Camera-type eye (tissue), 1 donor: ENCODE measurements at places on chromosomes 16 and 17. TPM values are rescaled to one million over a fixed set of nuclear protein-coding genes. Genes with fewer than 3 reads are reported as not detected.

PRR35 gene
- 2.0 TPM for total RNA-seq

KRTAP9-8 gene
- 0.44 TPM for total RNA-seq

SDK2 gene
- total RNA-seq, result 16.2 TPM

P2RX1 gene
- total RNA-seq, result 1.0 TPM

NCBP3 gene
- total RNA-seq, result 47.1 TPM

ZCCHC14 gene
- 45.5 TPM for total RNA-seq

CD79B gene
- total RNA-seq, result 0.77 TPM

HOXB7 gene
- total RNA-seq, result not detected

TRPV2 gene
- 11.9 TPM for total RNA-seq

HOXB6 gene
- total RNA-seq, result not detected

NPIPB13 gene
- total RNA-seq, result not detected

BAIAP3 gene
- 9.3 TPM for total RNA-seq

TMEM186 gene
- total RNA-seq, result 7.6 TPM

MRPL58 gene
- 25.1 TPM for total RNA-seq

KRT13 gene
- total RNA-seq, result 200 TPM

CD300LF gene
- total RNA-seq, result 0.33 TPM

HIC1 gene
- 38.4 TPM for total RNA-seq

CCL15 gene
- total RNA-seq, result not detected

PYY gene
- not detected for total RNA-seq

AATK gene
- total RNA-seq, result 19.9 TPM

TPSB2 gene
- total RNA-seq, result 5.2 TPM

KRTAP2-3 gene
- not detected for total RNA-seq

GNGT2 gene
- 134 TPM for total RNA-seq

SCARF1 gene
- total RNA-seq, result 11.1 TPM

CCR7 gene
- not detected for total RNA-seq

CEP295NL gene
- total RNA-seq, result 11.7 TPM

SLC9A5 gene
- total RNA-seq, result 1.0 TPM

CARD14 gene
- 4.8 TPM for total RNA-seq

HSD3B7 gene
- total RNA-seq, result 8.4 TPM

SEPTIN12 gene
- total RNA-seq, result not detected

EDC4 gene
- total RNA-seq, result 72.0 TPM

PSMB10 gene
- 10.1 TPM for total RNA-seq

CRYM gene
- 58.2 TPM for total RNA-seq

P2RX5 gene
- 3.0 TPM for total RNA-seq

ADAM11 gene
- total RNA-seq, result 19.4 TPM

MYH11 gene
- total RNA-seq, result 190 TPM

SOCS7 gene
- 37.7 TPM for total RNA-seq

SHCBP1 gene
- 7.4 TPM for total RNA-seq

ARHGDIG gene
- total RNA-seq, result 10.5 TPM

RHBDF1 gene
- total RNA-seq, result 36.1 TPM

DNAH2 gene
- 0.60 TPM for total RNA-seq

GPR179 gene
- total RNA-seq, result 10.4 TPM

CDRT15 gene
- total RNA-seq, result not detected

ITGB3 gene
- total RNA-seq, result 18.4 TPM

SLC7A5 gene
- total RNA-seq, result 32.2 TPM

CYB5B gene
- 43.5 TPM for total RNA-seq
